ENCODE measurements at places on chromosomes 1 and 21.

GRCh38 chr1:6907201-6907600, 121.9 kb downstream of the CAMTA1 start:
- no peak for DNase-seq

DNA sequence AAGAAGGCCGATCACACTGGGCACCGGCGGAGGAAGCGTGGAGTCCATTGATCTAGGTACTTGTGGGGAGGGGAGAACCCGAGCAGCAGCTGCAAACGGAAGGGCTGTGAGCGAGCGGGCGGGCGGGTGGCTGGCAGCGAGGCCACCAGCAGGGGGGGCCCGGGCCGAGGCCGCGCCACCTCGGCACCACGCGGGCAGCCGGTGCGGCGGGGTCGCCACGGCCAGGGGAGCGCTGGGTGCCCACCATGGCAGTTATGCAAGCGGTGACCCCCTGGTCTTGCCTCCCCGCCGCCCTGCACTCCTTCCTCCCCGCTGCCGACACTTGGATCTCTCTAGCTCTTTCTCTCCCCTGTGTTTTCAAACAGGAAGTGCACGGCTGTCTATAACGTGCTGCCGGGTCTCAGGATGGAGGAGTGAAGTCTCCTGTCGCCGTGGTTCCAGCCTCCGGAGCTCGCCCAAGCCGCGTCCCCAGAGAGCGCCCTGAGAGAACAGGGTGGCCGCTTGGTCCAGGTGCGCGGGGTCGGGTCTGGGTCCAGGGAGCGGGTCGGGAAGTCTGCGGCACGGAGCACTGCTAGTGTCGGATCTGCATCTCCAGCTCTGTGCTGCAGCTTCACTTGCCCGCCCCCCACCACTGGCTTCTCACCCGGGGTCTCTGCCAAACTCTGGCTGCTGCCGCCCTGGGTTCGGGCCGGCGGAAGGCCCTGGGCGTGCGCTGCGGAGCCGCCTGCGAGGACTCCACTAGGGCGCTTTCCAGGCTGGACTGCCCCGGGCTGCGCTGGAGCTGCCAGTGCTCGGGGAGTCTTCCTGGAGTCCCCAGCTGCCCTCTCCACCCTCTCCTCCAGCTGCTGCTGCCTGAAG, 22.7 kb downstream of the LRRC8D start:
- peak; percentile 85 for DNase-seq

GRCh38 chr1:207918011-207918410, 7.1 kb upstream of the CD34 start:
- no peak for DNase-seq

DNA sequence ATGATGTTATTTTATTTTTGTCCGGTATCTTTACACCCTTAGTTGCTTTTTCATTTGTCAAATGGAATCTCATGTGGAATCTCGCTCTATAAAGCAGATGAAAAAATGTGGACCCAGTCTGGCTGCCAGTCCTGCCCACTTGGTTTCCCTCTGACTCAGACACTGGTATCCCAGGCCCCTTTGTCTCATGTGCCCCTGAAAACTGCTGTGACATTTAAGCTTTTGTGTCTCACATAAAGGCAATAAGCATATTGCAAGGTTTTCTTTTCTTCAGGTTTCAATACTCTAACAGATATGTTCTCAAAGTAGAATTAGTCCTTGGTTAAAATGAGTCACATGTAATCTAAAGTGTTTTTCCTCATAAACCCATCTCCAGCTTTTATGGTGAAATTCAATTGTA, 183.3 kb downstream of the ST6GALNAC3 start:
- no peak for DNase-seq

DNA sequence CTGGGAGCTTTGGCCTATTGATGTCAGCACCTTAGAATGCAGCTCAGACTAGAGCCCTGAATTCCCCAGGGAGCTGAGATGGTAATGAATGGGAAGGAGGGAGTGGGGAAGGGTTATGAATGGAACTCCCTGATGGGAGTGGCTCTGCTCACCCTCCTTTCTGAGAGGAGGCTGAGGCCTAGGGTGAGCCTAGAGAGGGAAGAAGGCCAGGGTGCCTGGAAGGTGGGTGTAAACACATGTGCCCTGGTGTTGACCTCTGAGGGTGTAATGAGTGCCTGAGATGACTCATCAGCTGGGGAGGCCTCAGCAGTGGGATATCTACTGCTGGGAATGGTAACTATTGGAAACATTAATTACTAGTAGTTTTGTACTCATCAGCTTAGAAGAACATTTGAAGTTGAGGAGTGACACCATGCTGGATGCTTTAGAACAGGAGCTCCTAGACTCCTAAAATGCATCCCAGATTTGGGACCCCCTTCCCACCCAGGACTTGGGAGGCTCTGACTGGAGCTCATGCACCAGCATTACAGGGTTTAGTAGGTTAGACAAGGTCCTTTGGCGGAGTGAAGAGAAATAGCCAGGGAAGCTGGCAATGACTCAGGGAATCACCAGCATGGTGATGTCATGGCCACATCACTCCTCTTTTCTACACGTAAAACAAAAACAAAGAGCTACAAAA, 16.0 kb upstream of the PIGV start:
- DNase-seq = no peak

GRCh38 chr21:42997053-42997452, 22.7 kb downstream of the PKNOX1 start:
- DNase-seq = no peak
